ENCODE measurements at places on chromosomes 4 and X. TPM values are rescaled to one million over a fixed set of nuclear protein-coding genes. Genes with fewer than 3 reads are reported as not detected.
A peak's percentile ranks its signal among the peaks of the same experiment; 100 is the strongest.

The RNF128 gene
- polyA plus RNA-seq, result 2.9 TPM

The SHISA3 gene
- 0.74 TPM for polyA plus RNA-seq

The RNF150 gene
- polyA plus RNA-seq, result 1.6 TPM

The HNRNPDL gene
- polyA plus RNA-seq, result 362 TPM

The SLC9B1 gene
- polyA plus RNA-seq, result 1.4 TPM

DNA sequence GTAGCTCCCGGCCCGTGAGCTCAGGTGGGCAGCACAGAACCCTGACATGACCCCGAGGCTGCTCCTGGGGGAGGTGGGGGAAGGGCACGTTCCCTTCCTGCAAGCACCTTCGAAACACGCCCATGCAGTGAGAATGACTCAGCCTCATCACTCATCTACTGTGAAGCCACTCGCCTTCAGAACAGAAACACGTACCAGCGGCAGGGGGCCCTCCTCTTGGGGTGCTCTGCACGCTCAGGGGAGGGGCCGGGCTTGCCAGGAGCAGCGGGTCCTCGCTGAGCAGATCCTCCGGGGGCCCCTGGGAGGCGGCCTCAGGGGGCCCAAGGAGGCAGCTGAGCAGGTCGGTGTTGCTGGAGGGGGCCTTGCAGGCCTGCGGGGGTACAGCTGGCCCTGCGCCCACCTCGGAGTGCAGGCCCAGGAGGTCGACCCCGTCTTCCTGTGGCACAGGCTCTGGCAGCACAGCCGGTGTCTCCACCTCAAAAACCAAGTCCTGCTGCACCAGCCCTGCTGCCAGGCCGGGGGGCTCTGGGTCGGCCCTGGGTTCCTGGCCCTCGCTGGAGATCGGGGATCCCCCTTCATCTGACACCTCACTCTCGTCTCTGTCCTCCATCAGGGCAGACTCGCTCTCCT lies 40.9 kb upstream of the CPLX1 start:
- H3K4me3 ChIP-seq, result no peak overlapping the region
- no peak for DNase-seq
- no peak overlapping the region for H3K27ac ChIP-seq

DNA sequence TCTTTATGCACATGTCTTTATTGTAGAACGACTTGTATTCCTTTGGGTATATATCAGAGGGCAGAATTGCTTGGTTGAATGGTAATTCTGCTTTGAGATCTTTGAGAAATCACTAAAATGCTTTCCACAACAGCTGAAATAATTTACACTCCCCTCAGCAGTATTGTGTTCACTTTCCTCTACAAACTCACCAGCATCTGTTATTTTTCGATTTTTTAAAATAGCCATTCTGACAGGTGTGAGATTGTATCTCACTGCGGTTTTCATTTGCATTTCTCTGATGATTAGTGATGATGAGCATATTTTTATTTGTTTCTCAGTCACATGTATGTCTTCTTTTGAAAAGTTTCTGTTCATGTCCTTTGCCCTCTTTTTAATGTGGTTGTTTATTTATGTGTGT lies 459.8 kb downstream of the PABPC4L start:
- H3K27ac ChIP-seq, result no peak overlapping the region
- no peak overlapping the region for H3K4me3 ChIP-seq
- H3K4me1 ChIP-seq, result no peaks in the 10 kb centered on the region
- DNase-seq, result no peak
- no peaks in the 10 kb centered on the region for H3K36me3 ChIP-seq

- no peaks in the 10 kb centered on the region for H3K36me3 ChIP-seq
- H3K4me3 ChIP-seq, result no peak overlapping the region
- DNase-seq, result no peak
- H3K4me1 ChIP-seq, result no peaks in the 10 kb centered on the region
- H3K27me3 ChIP-seq, result no peaks in the 10 kb centered on the region
Observed at GRCh38 chr4:24644983-24645764, 60.8 kb upstream of the DHX15 start.

GRCh38 chr4:40520533-40520932 lies 109.1 kb downstream of the RBM47 start:
- no peak for DNase-seq
- H3K4me1 ChIP-seq, result peaks cover under 1% of the 10 kb centered on the region
- H3K27me3 ChIP-seq, result no peaks in the 10 kb centered on the region
- H3K27ac ChIP-seq, result no peak overlapping the region
- no peaks in the 10 kb centered on the region for H3K36me3 ChIP-seq
- H3K4me3 ChIP-seq, result no peak overlapping the region

DNA sequence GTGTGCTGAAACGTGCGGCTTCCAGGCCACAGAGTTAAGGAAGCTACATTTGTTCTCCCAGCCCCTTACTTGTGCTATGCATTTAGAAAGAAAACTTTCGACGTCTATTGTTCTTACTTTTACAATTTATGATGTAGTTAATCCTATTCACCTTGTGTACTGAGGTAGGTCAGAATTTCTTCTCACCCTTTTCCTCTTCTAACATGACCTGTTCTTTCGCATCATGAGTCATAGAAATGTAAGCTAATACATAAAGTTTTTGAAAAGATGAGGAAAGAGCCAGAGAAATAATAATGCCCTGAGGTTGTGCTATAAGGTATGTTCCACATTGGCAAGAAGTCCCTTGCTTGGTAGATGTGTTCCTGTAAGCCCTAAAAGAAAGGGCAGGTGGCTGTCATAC lies 298.3 kb downstream of the TRIML1 start:
- H3K27me3 ChIP-seq, result no peaks in the 10 kb centered on the region
- no peaks in the 10 kb centered on the region for H3K36me3 ChIP-seq
- no peak for DNase-seq
- H3K4me1 ChIP-seq, result no peaks in the 10 kb centered on the region
- H3K27ac ChIP-seq, result no peak overlapping the region

GRCh38 chr4:91577864-91578263 lies 725.9 kb upstream of the GRID2 start:
- no peaks in the 10 kb centered on the region for H3K36me3 ChIP-seq
- no peaks in the 10 kb centered on the region for H3K27me3 ChIP-seq
- no peak for DNase-seq

DNA sequence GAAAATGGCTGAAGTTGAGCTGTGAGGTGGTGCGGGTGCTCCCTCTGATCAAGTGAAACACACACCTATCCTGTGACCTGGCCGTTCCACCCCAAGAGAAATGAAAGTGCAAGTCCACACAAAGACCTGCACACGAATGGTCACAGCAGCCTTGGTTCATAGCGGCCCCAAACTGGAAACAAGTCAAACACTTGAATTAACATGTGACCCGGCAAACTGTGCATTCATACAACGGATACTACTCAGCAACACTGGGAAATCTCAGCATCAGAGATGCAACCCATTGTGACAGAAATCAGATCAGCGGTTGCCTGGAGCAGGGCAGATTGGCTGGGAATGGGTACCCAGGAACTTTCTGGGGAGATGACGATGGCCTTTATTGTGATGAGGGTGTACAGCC lies 7.6 kb downstream of the G6PD start:
- no peak overlapping the region for H3K27ac ChIP-seq
- peaks cover 11% of the 10 kb centered on the region for H3K4me1 ChIP-seq
- no peaks in the 10 kb centered on the region for H3K36me3 ChIP-seq
- no peak for DNase-seq

DNA sequence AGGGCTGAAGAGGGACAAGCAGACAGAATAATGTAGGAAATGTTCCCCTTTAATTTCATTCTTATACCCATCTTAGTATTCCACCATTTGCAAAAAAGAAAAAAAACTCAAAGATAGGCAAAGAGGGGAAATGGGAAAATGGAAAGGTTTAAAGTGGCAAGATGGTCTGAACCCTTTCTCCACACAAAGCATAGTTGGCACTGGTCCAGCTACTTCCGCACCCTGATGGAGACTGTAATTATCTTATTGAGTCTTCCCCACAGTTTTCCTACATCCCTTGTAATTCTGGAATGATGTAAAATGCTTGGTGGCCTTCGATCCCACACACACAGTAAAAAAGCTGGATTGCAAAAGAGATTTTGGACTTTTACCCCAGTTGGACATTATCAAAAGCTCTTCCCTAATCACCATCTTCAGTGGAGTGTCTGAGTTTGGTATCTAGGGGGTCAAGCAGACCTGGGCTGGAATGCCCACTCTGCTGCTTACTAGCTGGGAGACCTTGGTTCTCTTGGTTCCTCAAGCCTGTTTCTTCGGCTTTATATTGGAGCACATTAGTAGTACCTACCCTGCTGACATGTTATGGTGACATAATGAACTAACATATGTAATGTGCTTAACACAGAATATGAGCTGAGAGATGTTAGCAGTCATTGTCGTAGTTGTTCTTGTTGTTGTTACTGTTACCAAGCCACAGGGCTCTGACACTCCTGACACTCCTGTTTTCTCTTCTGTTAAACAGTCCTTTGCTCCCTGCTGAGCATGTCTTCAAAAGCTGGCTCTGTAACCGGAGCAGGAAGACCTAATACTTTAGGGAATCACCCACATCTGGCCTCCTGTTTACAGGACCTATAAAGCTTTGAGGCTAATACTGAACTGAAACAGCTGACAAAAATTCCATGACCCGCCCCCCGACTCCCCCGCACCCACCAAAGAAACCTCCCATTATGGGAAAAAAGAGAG lies 4.7 kb downstream of the SRPX2 start:
- DNase-seq, result peak; percentile 25
- H3K4me1 ChIP-seq, result no peaks in the 10 kb centered on the region
- no peaks in the 10 kb centered on the region for H3K36me3 ChIP-seq
- no peak overlapping the region for H3K4me3 ChIP-seq
- peak overlapping the region; percentile 63 for H3K27ac ChIP-seq

DNA sequence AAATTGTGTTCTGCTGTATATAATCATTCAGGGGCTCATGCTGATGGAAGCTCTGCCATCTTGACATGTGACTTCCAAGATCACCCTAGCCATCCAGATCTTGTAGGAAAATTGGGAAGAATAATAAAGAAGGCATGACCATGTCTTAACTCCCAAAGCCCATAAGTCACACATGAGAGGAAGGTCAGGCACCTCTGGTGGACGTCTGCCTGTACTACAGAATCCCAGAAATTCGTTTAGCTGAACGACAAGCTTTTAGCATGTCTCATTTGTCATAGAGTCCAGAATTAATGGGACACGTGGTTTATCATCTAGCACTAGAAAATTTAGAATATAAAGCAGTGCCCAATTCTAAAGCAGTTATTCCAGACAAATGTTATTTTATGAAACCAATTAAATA lies 212.7 kb downstream of the CENPC start:
- H3K27me3 ChIP-seq, result no peaks in the 10 kb centered on the region
- H3K27ac ChIP-seq, result no peak overlapping the region
- DNase-seq, result no peak
- no peak overlapping the region for H3K4me3 ChIP-seq

GRCh38 chrX:19303256-19303880 lies 40.4 kb upstream of the PDHA1 start:
- H3K4me1 ChIP-seq, result no peaks in the 10 kb centered on the region
- no peak overlapping the region for H3K4me3 ChIP-seq
- DNase-seq, result peak; percentile 33
- no peaks in the 10 kb centered on the region for H3K27me3 ChIP-seq

DNA sequence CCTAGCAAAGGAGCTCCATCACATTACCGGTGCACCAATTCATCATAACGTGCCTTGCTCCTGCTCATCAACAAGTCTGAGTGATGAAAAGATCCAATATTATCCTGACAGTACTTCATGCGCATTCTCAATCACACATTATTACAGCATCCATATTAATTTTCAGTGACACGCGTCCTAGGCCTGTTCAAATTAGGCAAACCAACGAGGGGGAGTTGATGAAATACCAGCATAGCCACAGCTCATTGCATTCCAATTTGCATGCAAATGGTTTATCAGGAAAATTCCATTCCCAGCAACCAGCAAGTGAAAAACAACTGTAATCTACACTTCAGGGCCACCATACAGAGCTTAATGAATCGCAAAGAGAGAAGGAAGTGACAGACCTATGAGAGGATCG lies 236.9 kb downstream of the DCLK2 start:
- no peak overlapping the region for H3K4me3 ChIP-seq
- DNase-seq, result no peak

DNA sequence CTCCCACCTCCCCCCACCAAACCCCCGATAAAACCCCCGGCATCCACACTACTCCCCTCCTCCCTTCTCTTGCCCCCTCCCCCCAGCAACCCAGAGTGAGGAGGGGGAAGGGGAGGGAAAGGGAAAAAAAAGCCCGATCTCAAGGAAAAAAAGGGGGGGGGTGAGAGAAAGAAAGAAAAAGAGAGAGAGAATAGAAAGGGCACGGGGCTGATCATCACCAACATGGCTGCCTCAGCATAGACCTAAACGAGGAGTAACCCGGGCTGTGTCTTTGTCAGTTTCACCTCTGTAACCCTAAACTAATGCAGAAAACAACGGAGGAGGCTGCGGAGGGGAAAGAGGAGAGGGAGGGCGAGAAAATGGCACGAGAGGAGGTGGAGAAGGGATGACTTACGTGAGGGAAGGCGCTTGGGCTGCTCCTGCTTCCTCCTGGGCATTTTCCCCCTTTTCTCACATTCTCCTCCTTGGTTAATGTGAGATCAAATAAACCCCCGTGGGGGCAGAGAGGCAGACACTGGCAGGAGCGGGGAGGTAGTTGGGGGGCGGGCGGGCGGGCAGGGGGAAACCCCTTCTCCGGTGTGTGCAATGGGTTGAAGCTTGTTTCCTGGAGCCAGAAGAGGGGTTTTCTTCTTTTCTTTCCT lies 532 bp downstream of the ZNF827 start:
- no peaks in the 10 kb centered on the region for H3K36me3 ChIP-seq
- peaks cover 21% of the 10 kb centered on the region for H3K4me1 ChIP-seq
- H3K27me3 ChIP-seq, result no peaks in the 10 kb centered on the region
- peak overlapping the region; percentile 80 for H3K4me3 ChIP-seq

GRCh38 chr4:48752726-48753125 lies 27.4 kb downstream of the FRYL start:
- no peak overlapping the region for H3K27ac ChIP-seq
- no peaks in the 10 kb centered on the region for H3K27me3 ChIP-seq
- H3K36me3 ChIP-seq, result no peaks in the 10 kb centered on the region
- H3K4me3 ChIP-seq, result no peak overlapping the region
- peaks cover 42% of the 10 kb centered on the region for H3K4me1 ChIP-seq

- no peak overlapping the region for H3K27ac ChIP-seq
- H3K4me1 ChIP-seq, result no peaks in the 10 kb centered on the region
- no peaks in the 10 kb centered on the region for H3K27me3 ChIP-seq
- H3K4me3 ChIP-seq, result no peak overlapping the region
- DNase-seq, result no peak
- no peaks in the 10 kb centered on the region for H3K36me3 ChIP-seq
Observed at GRCh38 chrX:147570483-147570882, 341.2 kb upstream of the FMR1 start.

Measured in psoas muscle (tissue), 8 donors.